ENCODE measurements at places on chromosomes 5 and 9.

DNA sequence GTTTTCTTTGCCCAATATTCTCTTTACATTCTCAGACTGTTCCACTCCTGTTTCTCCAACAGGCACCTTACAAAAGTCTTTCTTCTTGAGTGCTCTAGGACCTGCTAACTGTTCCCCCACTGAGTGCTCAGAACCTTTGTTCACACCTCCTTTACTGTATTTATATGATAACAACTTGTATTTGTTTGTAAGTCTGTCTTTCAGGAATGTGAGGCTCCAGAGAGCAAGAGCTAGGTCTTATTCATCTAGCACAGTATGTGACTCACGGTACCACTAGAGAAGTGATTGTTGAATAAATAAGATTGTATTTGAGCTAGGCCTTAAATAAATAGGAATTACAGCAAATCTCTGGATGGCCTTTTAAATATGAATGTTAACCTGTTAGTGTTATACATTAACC lies 42.5 kb upstream of the MYOT start:
- DNase-seq, result no peak

- DNase-seq, result no peak
Observed at GRCh38 chr9:72590824-72591223, 69.4 kb downstream of the TMC1 start.

DNA sequence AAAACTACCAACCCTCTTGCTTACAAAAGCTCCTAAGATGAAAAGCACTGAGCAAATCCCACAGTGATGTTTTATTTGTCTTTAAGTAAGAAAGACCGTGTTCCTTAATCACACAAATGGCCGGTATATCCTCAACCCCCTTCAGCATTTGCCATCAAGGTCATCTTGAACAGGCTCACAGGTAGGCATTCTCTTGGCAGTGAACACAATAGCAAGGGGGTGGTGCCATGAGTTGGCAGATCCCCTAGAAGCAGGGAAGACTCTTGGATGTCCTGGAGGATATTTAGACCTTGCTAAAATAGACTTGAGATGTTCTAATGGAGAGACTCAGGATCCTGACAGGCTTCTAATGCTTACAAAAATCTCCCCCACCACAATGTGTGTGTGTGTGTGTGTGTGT lies 323.0 kb downstream of the SPOCK1 start:
- no peak for DNase-seq

- DNase-seq, result no peak
Observed at GRCh38 chr5:103354446-103354845, 95.9 kb downstream of the MACIR start.

DNA sequence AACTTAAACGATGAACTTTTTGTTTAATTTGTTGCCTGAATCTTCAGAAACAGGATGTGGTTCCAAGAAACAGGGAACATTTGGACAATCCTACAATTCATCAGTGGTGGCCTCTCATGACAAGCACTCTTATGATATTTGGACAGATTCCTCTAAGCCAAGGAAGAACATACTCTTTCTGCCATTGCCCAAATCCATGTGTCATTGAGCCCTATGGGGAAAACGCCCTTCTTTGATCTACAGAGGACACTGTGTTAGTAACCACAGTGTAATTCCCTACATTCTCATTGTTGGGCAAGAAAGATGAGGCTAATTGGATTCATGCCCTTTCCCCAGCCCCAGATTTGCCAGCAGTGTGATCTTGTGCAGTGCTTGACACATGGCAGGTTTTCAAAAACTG lies 167.7 kb upstream of the PTCH1 start:
- DNase-seq, result no peak

- DNase-seq, result peak; percentile 43
Observed at GRCh38 chr5:177389241-177390169, 5.3 kb downstream of the SLC34A1 start.

GRCh38 chr5:14156650-14157492 lies 13.7 kb downstream of the TRIO start:
- DNase-seq, result no peak

DNA sequence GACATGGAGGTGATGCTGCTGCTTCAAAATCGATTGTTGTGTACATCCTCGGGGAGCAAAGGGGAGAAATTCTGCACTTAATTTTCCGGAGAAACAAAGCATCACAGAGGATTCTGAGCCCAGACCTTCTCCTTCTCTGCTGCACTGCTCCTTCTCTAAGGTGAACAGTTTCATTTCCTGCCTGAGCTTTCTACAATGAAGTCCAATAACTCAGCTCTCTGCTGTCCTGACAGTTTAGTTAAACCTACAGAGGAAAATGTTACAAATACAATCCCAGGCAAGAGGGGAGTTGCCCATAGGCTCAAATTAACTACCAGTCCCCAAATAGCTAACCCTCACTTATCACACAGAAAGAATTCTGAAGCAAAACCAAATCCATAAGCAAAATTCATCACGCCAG lies 206.3 kb downstream of the EFNA5 start:
- DNase-seq, result no peak

Data from T-helper 9 cell (primary cell).